Activated naive CD4-positive, alpha-beta T cell treated with anti-CD3 and anti-CD28 coated beads, Interleukin-2, amount 50 U/mL, for 72 hours (primary cell): ENCODE measurements at places on chromosomes 3 and 15. TPM values are rescaled to one million over a fixed set of nuclear protein-coding genes. Genes with fewer than 3 reads are reported as not detected.

DNA sequence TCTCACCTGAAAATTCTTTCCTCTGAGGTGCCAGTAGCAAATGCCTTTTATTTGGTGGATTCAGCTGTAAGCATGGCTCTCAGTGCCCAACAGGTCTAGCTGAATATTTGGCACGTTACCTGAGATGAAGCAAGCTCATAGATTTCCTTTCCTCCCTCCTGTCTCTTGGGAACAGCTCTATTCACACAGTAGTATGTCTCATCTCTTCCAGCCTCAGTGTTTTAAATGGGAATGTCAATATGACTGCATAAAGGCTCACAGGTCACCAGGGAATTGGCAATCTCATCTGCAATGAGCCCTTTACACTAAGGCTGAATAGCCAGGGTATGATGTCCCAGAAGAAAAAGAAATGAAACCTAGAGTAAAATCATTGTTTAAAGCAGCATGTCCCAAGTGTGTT is 733.5 kb downstream of the NTRK3 start:
- DNase-seq: no peak

GRCh38 chr3:121111914-121112612 is 204.1 kb downstream of the STXBP5L start:
- no peak for DNase-seq

- DNase-seq: no peak
These were observed 33.3 kb upstream of the TBC1D23 start for GRCh38 chr3:100227511-100227921.

DNA sequence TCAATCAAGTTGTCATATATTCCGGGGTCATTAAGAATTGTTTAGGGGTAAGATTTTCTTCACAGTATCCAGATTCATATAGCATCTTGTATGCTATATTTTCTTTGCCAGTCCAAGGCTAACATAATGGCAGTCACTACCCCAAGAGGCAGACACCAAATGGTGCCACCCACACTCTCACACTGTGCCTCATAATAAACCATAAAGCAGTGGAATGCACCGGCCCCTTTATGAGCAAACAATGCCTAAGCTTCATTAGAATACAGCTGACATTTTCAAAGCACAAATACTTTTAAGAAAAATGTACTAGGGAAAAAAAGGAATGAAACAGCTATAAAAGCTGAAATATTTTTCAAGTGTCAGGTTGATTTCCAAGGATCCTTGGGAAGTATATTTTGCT is 121.6 kb downstream of the TFDP2 start:
- DNase-seq: no peak

DNA sequence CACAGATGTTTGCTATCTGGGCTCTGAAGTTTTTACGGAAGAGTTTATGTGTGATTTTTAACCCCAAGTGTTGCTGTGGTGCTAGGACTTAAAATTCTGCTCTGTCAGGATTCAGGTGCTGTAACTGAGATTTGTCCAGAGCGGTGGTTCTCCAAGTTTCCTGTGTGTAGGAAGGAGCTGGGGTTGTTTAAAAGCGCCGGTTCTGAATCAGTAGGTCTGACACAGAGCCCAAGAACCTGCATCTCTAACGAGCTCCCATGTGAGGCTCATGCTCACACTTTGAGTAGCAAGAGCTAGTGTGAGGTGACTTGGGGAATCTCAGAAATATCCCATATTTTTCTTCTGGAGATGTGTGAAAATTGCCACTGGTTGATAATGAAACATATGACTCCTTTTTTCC is 325.5 kb downstream of the SATB1 start:
- no peak for DNase-seq

DNA sequence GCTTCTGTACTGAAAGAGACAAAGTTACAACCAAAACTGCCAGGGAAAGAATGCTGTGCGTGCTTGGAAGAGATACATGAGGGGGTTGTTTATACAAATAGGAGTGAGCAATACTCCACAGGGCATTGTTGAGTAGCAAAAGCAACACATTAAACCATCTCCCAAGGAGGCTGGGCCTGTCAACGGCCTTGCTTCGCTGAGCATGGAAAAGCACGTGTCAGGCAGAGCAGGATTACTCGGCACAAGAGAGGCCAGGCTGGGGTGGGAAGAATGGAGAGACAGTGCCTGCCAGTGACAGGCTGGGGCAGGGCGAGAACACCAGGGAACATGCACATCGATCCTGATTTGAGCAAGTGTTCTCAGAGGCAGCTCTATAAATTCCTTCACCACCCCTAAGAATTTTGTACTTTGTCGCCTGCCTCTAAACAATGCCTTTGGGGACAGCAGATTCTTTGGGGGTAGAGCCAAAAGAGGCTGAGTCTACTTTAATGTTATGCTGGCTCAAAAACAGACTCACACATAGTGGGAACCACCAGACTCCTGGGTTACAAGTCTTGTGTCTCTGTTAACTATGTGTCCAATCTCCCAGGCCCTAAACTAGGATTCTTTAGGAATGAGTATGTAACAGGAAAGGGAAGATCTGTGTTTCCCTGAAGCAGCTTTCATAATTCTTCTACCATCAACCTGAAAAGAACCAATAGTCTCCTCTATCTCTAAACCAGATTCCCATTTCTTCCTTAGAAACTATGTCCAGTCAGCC is 67.2 kb downstream of the LIPC start:
- DNase-seq: no peak

- DNase-seq: no peak
These were observed 51.1 kb upstream of the CHD2 start for GRCh38 chr15:92848852-92849598.

- DNase-seq: no peak
These were observed 237.0 kb upstream of the LRTM1 start for GRCh38 chr3:55164876-55165275.

DNA sequence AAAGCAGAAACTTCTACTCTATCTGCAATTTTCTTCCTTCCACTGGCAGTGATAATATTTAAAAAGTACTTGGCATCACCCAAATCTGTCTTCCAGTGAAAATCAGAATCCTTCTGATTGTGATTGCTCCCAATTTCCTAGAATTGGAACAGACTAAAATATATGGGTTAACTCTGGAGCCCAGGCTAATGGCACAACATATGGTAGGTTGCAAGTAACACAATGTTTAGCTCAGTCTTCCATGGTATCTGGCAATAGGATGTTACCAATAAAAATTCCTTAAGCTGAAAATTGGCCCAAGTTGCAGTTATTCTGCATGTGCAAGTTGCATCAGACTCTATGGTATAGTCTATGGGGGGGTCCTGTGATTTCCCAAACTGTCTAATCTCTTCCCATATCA is 273.5 kb upstream of the ADAMTS9 start:
- no peak for DNase-seq

GRCh38 chr15:96849271-96849900 is 518.9 kb downstream of the NR2F2 start:
- no peak for DNase-seq

- DNase-seq: no peak
These were observed 495.2 kb upstream of the EPHA6 start for GRCh38 chr3:96319166-96319565.

Gene LIPH
- not detected for total RNA-seq

Gene BCL2A1
- 50.4 TPM for total RNA-seq
